Activated T-helper 2 cell treated with anti-CD3 and anti-CD28 coated beads, Interferon-gamma antibody, Interleukin-2, Interleukin-4, amounts not matched to agents 10 μg/mL and 5 μg/mL and 100 μg/mL, durations not matched to agents 14 hours and 24 hours and 36 hours (primary cell): ENCODE measurements at places on chromosomes 1 and 21.

GRCh38 chr1:20164694-20165202 is 21.1 kb upstream of the UBXN10 start:
- DNase-seq = no peak

- DNase-seq = no peak
Measured at GRCh38 chr21:33703750-33704606, 61.7 kb downstream of the ITSN1 start.

DNA sequence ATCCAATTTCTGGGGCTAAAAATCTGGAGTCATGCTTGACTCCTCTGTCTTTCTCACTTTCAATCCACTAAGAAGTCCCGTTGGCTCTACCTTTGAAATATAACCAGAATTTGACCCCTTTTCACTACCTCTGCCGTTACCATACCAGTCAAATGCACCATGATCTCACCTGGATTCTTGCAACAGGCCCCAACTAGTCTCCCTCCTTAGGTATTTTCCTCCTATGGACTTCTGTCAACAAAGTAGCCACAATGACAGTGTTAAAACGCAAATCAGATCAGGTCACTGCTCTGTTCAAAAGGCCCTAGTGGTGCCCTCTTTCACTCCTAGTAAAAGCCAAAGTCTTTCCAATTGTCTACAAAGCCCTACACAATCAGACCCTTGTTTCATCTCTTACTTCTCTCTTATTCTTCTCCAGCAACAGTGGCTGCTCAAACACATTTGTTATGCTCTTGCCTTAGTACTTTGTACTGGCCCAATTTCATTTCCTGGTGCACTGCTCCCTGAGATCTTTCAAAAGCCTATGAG is 35.7 kb upstream of the AGL start:
- no peak for DNase-seq

GRCh38 chr21:30555095-30555494 is 6.0 kb downstream of the KRTAP19-7 start:
- no peak for DNase-seq

GRCh38 chr1:186418503-186418902 is 42.4 kb downstream of the PDC start:
- DNase-seq = no peak

DNA sequence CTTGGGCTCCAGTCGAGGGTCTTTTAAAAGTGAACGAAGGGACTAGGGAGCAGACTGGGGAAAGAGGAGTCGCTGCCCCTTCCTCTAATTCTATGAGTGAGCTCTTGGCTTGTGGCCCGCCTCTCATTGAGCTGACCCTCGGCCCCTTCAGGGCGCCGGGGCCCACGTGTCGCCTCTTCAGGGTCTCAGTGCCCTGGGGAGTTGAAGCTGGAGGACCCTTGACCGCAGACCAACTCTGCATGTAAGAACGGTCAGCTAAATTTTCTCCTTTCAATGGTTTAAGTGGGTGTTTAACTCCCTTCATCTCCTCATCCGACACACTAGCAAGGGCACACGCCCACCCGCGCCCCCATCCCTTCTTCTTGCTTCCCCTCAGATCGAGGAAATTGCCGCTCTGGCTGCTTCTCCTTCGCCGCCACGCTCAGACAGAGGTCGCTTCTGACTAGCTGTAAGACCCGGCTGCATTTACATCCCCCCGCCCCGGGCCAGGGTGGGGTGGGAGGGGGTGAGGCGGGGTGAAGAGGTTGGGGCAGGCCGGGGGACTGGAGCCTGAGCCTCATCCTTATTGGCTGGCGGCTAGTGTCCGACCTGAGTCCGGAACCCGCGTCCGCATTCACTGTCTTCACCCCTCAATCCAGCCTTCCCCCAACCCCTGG is 10.9 kb downstream of the NR5A2 start:
- no peak for DNase-seq
